ENCODE measurements at places on chromosomes 2 and 18. TPM values are rescaled to one million over a fixed set of nuclear protein-coding genes. Genes with fewer than 3 reads are reported as not detected.

Gene PIEZO2
- 0.81 TPM for polyA plus RNA-seq

Gene C1D
- 41.5 TPM for polyA plus RNA-seq

Gene RAX
- not detected for polyA plus RNA-seq

Gene NPAS2
- polyA plus RNA-seq, result 34.2 TPM

Gene SEMA4C
- polyA plus RNA-seq, result 0.45 TPM

Gene PSMA8
- not detected for polyA plus RNA-seq

Gene CPLX4
- polyA plus RNA-seq, result not detected

Gene GCG
- polyA plus RNA-seq, result 236 TPM

Gene TPRKB
- 110 TPM for polyA plus RNA-seq

Gene SETBP1
- polyA plus RNA-seq, result 0.54 TPM

Gene PLEKHH2
- 9.7 TPM for polyA plus RNA-seq

Gene SLC4A3
- 1.1 TPM for polyA plus RNA-seq

Gene C2orf66
- 0.06 TPM for polyA plus RNA-seq

Gene COL6A3
- 0.89 TPM for polyA plus RNA-seq

DNA sequence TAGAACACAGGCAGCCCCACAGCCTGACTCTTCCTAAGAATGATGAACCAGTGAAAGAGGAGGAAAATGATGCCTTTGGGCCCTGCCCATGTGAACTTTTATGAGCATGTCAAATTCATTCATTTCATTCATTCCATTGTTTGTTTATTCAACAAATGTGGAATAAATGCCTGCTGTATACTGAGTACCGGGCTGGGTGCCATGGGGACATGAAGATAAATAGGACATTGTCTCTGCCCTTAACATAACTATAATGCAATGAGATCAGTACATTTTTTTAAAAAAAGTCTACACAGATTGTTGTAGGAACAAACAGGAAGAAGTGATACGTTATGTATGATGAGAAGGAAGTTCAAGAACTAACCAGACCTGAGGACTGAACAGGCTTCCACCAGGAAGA lies 14.7 kb downstream of the MREG start:
- H3K4me3 ChIP-seq, result no peak overlapping the region
- H3K4me1 ChIP-seq, result no peaks in the 10 kb centered on the region
- no peak overlapping the region for H3K27ac ChIP-seq
- no peak for DNase-seq
- peaks cover 24% of the 10 kb centered on the region for H3K36me3 ChIP-seq
- H3K27me3 ChIP-seq, result no peaks in the 10 kb centered on the region

- no peaks in the 10 kb centered on the region for H3K27me3 ChIP-seq
- DNase-seq, result no peak
- H3K4me1 ChIP-seq, result no peaks in the 10 kb centered on the region
These were observed 8.7 kb downstream of the CNRIP1 start for GRCh38 chr2:68311033-68311432.

DNA sequence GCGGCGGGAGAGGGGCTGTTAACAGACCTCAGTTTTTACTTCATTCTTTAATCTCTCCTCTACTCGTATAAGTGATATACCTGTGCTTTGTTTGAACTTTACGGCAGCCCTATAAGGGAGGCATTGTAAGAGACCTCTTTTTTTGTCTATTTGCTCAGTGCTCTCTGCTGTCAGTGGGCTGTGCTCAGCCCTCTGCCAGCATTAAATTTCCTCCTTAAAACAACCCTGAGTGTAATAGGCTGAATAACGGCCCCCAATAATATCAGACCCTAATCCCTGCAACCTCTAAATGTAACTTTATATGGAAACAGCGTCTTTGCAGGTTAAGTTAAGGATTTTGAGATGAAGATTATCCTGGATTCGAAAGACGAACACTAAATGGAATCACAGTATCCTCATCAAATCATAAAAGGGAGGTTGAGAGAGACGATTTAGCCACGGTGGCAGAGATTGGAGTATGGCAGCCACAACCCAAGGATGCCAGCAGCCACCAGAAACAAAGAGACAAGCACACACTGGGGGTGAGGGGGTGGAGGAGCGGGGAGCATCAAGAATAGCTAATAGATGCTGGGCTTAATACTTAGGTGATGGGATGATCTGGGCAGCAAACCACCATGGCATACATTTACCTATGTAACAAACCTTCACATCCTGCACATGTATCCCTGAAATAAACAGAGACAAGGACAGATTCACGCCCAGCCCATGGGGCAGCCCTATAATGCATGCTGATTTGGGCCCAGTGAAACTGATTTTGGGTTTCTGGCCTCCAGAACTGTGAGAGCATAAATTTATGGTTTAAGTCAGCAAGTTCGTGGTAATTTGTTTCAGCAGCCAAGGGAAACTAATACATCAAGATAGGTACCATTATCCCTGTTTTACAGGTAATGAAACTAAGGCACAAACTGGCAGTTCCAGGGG lies 894 bp upstream of the FARSB start:
- H3K27me3 ChIP-seq, result no peaks in the 10 kb centered on the region
- H3K27ac ChIP-seq, result no peak overlapping the region
- H3K4me3 ChIP-seq, result peak overlapping the region; percentile 87

DNA sequence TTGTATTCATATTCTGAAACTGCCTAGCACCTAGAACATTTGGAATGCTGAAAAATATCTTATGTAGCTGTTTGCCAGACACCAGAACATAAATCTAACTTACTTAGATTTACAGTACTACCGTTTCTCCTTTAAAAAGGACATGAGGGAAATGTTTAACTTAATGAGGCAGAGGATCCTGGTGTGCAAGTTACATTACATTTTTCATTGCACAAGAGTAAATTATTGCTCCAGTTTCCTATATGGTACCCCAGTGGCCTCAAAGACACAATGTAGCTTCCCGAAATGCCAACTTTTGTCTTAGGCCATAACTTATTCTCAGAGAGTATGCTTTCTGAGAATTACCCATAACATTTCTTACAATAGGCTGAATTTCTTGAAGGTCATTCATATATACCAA lies 105.5 kb upstream of the DTNA start:
- H3K4me3 ChIP-seq, result no peak overlapping the region
- H3K36me3 ChIP-seq, result no peaks in the 10 kb centered on the region
- no peak for DNase-seq
- no peaks in the 10 kb centered on the region for H3K27me3 ChIP-seq
- no peaks in the 10 kb centered on the region for H3K4me1 ChIP-seq
- no peak overlapping the region for H3K27ac ChIP-seq

- no peak overlapping the region for H3K4me3 ChIP-seq
- no peak overlapping the region for H3K27ac ChIP-seq
- no peaks in the 10 kb centered on the region for H3K36me3 ChIP-seq
- H3K27me3 ChIP-seq, result no peaks in the 10 kb centered on the region
These were observed 132.3 kb upstream of the TFPI start for GRCh38 chr2:187686416-187687024.

DNA sequence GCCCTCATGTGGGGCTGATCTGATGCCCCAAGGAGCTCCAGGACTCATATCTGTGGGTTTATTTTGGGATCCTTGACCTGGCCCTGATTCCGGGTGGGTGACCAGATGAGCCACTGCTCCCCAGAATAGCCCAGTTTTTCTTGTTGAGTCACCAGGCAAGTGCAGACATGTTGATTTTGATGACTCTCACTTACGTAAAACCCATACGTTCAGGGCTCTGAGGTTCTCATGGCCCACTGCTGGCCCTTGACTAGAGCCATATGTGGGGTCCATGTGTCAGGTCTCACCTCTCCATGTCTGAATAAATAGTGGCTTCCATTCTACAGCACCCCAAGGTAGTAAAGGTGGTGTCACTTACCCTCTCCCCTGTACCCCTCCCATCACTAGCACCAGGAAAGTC lies 41.9 kb downstream of the CDC42EP3 start:
- no peak overlapping the region for H3K27ac ChIP-seq
- no peak for DNase-seq
- H3K27me3 ChIP-seq, result no peaks in the 10 kb centered on the region
- peaks cover 3% of the 10 kb centered on the region for H3K4me1 ChIP-seq

- H3K27me3 ChIP-seq, result no peaks in the 10 kb centered on the region
- H3K27ac ChIP-seq, result no peak overlapping the region
- no peaks in the 10 kb centered on the region for H3K36me3 ChIP-seq
- no peak overlapping the region for H3K4me3 ChIP-seq
- DNase-seq, result no peak
- H3K4me1 ChIP-seq, result no peaks in the 10 kb centered on the region
These were observed 19.1 kb upstream of the CCDC178 start for GRCh38 chr18:33459612-33460011.

DNA sequence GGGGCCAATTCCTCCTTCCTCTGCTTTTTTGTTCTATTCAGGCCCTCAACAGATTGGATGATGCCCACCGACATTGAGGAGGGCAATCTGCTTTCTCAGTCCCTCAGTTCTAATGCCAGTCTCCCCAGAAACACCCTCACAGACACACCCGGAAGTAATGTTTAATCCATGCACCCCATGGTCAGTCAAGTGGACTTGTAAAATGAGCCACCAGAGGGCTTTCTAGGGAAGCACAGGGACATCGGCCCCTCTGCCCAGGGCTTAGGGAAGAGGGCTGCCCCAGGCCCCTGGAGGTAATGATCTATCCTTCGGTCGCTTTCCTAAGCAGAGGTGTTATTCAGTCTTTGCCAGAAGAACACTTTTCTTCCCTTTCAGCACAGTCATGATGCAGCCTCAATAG lies 107.4 kb downstream of the PDCL3 start:
- no peaks in the 10 kb centered on the region for H3K4me1 ChIP-seq
- H3K36me3 ChIP-seq, result no peaks in the 10 kb centered on the region
- no peak overlapping the region for H3K4me3 ChIP-seq
- H3K27ac ChIP-seq, result no peak overlapping the region
- DNase-seq, result no peak

GRCh38 chr2:72092111-72092510 lies 55.6 kb downstream of the CYP26B1 start:
- DNase-seq, result peak; percentile 80
- H3K27ac ChIP-seq, result no peak overlapping the region
- H3K4me3 ChIP-seq, result no peak overlapping the region
- no peaks in the 10 kb centered on the region for H3K36me3 ChIP-seq

DNA sequence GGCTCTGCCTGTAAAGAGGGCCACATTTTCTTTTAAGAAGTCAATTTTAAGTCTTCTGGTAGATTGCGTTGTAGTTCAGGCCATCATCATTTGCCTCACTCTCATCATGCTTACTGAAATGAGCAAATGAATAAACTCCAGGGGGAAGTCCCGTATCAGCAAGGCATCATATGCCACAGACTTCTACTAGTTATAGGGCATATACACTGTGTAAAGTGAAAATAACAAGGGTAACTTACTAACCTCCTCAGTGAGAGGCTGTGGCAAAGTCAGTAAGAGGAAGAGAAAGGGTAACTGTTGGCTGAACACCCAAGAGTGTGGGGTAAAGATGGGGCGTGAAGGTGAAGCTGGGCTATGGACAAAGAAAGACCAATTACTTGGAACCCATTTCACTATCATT lies 456.2 kb downstream of the SPAG16 start:
- no peaks in the 10 kb centered on the region for H3K36me3 ChIP-seq
- no peak for DNase-seq
- no peak overlapping the region for H3K27ac ChIP-seq
- no peaks in the 10 kb centered on the region for H3K27me3 ChIP-seq
- no peak overlapping the region for H3K4me3 ChIP-seq

GRCh38 chr2:95079199-95079683 lies 42.4 kb downstream of the MRPS5 start:
- no peak overlapping the region for H3K4me3 ChIP-seq
- H3K36me3 ChIP-seq, result no peaks in the 10 kb centered on the region
- H3K4me1 ChIP-seq, result no peaks in the 10 kb centered on the region
- no peak overlapping the region for H3K27ac ChIP-seq
- DNase-seq, result no peak

DNA sequence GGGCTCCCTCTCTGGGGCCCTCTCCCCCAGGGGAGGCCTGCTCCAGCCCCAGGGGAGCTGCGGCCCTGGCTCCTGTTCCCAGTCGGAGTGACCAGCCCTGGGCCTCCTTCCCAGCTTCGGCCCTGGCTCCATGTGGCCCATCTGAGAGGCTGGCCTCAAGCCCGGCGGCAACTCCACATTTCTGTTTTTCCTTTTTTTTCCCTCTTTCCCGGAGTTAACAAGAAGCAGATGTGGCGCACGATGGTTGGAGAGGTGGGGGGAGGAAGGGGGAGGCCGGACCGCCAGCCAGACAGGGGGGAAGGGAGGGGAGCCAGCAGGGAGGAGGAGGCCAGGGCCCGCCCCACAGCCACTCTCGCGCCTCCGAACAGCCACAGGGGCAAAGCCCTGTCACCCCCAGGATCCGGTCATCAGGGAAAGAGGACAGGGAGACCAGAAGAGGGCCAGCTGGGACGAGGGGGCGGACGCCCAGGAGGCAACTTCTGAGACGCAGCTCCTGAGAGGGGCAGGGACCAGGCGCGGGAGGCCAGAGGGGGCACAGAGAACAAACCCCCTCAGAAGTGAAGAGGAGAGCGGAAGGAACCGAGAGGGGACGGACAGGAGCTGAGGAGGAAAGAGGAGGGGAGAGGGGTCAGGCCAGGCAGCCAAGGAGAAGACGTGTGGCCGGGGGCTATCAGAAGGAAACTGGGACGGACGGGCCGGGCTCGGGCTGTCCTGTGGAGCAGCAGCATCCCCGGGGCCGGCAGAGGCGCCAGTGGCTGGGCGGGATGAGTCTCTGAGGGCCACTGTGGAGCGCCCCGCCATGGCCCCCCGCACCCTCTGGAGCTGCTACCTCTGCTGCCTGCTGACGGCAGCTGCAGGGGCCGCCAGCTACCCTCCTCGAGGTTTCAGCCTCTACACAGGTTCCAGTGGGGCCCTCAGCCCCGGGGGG lies at the start of gene EMILIN1:
Gene EMILIN1, plus strand, starts transcription at position 349 of the 928 bp plus-strand sequence. Its CDS starts 451 bp downstream, at position 800.
- peaks cover 8% of the 10 kb centered on the region for H3K27me3 ChIP-seq
- peak within 1 kb of the TSS; percentile 26 for H3K4me3 ChIP-seq
- peaks cover 19% of the 10 kb centered on the region for H3K36me3 ChIP-seq
- H3K4me1 ChIP-seq, result no peaks in the 10 kb centered on the region
- no peak within 1 kb of the TSS for H3K27ac ChIP-seq

DNA sequence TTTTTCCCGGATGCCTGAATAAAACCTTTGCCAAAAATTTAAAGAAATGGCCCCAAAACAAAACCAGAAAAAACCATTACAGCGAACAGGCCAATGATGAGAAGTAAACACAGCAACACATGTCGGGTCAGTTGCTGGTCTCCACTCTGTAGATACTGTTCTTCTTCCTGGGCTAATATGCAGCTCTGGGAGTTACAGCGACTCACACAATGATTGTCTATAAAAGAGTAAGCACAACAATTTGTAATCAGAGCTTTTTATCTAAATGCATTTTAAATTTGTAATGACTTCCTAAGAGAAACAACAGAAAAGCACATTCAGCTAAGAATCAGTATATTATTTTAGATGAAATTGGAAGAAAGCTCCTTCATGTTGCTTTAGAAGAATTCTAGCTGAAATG lies 40.3 kb downstream of the GPR155 start:
- no peaks in the 10 kb centered on the region for H3K36me3 ChIP-seq
- no peaks in the 10 kb centered on the region for H3K4me1 ChIP-seq
- no peaks in the 10 kb centered on the region for H3K27me3 ChIP-seq
- H3K4me3 ChIP-seq, result no peak overlapping the region
- DNase-seq, result no peak

DNA sequence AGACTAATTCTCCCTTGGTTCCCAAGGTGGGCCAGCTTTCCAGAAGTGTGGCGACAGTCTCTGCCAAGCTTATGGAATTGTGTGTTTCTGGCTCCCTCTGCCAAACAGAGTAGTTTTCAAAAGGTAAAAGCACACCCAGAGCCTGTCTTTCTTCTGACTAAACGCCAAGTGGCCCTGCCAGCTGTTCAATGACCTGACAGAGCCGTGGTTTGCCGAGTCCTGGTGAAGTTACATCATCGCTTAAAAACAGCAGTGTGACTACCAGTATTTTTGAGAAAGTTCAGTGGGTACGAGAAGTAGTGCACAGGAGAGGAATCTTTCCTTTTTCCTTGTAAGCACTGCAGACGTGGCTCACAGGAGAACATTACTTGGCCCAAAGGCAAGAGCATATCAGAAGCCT lies 1.9 kb downstream of the PER2 start:
- H3K27me3 ChIP-seq, result no peaks in the 10 kb centered on the region
- H3K4me1 ChIP-seq, result peaks cover 33% of the 10 kb centered on the region
- H3K36me3 ChIP-seq, result peaks cover 33% of the 10 kb centered on the region
- DNase-seq, result peak; percentile 64
- H3K4me3 ChIP-seq, result no peak overlapping the region

Measured in small intestine (tissue), 16 donors.